ELF-1 (cell line): ENCODE measurements at places on chromosomes 7 and 10.
A peak's percentile ranks its signal among the peaks of the same experiment; 100 is the strongest.

GRCh38 chr10:31299119-31299518 lies 19.9 kb upstream of the ZEB1 start:
- DNase-seq, result no peak

DNA sequence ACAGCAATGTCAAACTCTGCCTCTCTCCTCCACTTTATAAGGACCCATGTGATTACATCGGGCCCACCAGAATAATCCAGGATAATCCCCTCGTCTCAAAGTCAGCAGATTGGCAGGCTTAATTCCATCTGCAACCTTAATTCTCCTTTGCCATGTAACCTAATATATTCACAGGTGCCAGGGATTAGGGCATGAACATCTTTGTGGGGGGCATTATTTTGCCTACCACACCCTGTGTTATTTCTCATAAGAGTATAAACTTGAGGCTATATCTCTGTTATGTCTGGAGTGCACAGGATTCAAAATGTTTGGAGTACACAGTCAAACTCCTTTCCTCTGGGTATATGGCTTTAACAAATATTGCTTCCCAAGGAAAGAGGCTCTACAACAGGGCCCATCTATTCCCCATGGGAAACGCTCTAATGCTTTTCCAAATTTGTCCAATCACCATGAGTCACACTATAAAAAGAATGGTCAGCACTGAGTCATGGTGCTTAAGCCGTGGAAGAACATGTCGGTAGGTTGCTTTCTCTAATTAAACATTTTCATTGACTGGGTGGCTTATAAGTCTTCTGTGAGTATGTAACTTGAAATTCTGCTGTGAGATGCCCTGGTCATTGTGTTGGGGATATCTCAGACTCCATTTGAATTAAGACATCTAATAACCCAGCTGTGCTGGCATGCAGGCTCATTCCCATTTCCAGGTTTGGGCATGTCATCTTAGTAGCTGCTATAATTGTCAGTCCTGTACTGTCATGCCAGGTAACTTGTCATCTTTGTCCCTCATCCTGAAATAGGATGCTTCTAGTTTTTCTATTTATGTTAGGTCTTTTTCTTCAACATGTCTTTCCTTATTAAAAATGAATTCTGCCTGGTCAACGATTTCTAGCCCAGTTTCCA lies 11.5 kb upstream of the AKR1B10 start:
- no peak for DNase-seq

GRCh38 chr7:7992506-7992905 lies 23.9 kb downstream of the GLCCI1 start:
- DNase-seq, result no peak

- DNase-seq, result no peak
Observed at GRCh38 chr7:122675621-122676020, 23.3 kb downstream of the RNF133 start.

DNA sequence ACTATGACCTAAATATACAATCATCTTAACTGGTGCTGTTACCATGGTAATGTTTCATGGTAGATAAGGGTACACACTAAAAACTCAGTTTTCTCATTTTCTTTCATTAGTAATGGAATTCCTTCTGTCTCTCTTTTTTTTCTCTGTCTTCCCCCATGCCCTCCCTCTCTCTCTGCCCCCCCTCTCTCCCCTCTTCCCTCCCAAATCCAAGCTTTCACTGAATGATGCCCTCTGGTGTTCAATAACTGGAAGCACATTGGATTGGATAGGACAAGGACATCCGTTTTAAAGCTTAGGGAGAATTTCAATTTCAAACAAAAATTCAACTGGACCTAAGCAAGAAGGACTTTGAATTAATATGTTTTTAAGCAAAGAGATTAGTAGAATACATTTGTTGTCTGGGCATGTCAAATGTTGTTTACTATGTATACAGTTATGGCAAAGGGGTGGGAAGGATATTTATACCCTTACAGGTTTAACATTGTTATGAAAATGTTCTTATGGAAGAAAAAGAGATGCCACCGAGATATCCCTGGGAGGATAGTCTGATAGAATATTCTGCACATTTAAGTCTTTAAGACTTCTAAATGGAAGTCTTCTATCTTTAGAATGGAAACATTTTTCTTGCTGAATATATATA lies 6.1 kb downstream of the CHRM2 start:
- DNase-seq, result no peak

DNA sequence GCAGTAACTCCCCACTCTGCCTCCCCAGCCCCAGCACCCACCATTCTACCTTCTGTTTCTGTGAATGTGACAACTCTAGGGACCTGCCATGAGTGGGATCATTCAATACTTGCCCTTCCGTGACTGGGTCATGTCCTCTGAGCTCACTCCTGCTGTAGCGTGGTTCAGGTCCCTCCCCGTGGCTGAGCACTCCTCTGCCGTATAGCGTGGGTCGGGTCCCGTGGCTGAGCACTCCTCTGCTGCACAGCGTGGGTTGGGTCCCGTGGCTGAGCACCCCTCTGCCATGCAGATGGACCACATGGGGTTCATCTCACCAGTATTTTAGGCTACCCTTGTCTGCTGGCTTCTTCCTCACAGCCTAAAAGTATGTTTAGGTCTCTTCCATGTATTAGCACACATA lies 43.0 kb downstream of the INSIG1 start:
- no peak for DNase-seq

DNA sequence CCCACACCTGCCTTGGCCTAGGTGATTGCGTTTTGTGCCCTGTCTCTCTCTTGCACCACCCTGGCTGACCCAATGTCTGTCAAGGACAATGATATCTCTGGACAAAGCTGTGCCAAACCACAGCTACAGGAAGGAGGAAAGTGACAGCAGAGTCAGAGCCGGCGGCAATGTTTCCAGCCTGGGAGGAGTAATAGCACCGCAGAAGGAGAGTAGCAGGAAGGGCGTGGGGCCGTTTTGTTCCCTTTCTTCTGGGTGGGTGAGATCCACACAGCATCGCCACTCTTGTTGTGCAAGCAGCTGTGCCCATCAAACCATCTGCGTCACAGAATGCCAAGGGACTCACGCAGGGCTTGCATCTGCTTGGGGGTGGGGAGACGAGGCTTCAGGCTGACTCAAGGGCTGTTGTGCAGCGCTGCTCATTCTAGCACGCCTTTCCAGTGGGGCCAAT lies 341.6 kb upstream of the AUTS2 start:
- DNase-seq, result no peak

DNA sequence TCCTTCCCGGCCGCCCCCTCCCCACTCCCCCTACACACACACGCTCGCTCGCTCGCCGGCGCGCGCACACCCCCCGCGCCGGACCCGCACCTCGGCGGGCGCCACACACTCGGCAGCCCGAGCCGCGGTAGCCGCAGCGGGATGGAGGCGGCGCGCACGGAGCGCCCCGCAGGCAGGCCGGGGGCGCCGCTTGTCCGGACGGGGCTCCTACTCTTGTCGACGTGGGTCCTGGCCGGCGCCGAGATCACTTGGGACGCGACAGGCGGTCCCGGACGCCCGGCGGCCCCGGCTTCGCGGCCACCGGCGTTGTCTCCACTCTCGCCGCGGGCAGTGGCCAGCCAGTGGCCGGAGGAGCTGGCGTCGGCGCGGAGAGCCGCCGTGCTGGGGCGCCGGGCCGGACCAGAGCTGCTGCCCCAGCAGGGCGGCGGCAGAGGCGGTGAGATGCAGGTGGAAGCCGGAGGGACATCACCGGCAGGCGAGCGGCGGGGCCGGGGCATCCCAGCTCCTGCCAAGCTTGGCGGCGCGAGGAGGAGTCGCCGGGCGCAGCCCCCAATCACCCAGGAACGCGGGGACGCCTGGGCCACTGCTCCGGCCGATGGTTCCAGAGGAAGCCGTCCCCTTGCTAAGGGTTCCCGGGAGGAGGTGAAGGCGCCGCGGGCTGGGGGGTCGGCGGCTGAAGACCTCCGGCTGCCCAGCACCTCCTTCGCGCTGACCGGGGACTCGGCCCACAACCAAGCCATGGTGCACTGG lies at the start of gene SORCS3:
Gene SORCS3, plus strand, starts transcription at position 104 of the 750 bp plus-strand sequence.
- DNase-seq, result peak; percentile 30

DNA sequence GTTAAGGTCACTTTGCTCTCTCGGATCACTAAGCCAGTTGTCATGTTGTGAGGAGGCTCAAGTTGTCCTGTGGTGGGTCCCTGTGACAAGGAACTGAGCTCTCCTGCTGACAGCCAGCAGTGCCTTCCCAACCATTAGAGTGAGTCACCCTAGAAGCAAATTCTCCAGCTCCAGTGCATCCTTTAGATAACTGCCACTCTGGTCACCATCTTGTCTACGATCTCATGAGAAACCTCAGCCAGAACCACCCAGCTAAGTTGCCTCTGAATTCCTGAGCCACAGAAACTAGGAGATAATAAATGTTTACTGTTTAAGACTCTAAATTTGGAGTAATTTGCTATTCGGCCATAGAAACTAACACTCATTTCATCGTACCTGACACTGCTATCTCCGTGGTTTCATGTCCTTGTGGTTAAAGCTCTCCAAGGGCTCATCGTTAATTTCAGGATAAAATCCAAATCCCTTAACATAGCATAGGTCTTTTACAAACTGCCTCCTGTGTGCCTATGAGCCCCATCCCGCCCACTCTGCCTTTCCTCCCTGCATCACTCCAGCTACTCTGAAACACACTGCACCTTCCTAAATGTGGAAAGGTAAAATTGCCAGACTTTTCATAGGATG lies 56.5 kb upstream of the WIPF3 start:
- peak; percentile 8 for DNase-seq

DNA sequence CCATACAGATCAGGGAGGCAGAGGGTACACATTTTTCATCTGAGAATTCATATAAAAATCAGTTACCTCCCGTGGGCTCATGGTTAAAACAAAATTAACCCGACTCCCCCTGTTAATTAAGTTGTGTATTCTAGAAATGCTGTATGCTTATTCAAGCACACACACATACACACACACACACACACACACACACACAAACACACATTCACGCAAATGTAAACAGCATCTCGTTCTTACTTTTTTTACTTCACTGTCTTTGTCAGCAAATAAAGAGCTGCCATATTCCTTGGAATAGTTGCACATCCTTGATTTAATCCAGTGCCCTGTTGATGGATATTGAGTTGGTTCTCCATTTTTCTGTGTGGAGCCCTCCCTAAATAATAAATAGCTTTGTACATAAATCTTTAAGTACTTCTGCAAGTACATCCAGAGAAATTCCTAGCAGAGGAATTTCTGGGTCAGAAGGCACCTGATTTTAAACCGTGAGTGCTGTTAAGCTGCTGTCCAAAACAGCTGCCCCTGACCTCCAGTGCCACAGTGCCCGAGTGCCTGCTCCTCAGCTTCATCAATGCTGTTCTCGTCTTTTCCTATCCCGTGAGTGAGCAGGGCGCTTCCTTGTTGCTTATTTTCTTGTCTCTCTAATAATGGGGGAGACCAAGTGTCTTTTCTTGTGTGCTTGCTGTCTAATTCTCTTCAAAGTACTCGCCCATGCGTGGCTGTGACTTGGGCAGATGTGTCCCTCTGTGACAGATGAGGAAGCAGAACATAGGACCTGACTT lies 117.2 kb downstream of the RGS10 start:
- no peak for DNase-seq

- no peak for DNase-seq
Observed at GRCh38 chr7:31033674-31034300, 18.3 kb upstream of the ADCYAP1R1 start.

- no peak for DNase-seq
Observed at GRCh38 chr7:36884910-36885309, 160.6 kb upstream of the AOAH start.
